Mesendoderm (in vitro differentiated cells): ENCODE measurements at places on chromosomes 1 and 21.

GRCh38 chr1:52938183-52938451 is 11.0 kb downstream of the SCP2 start:
- no peak for DNase-seq
- no peaks in the 10 kb centered on the region for H3K4me1 ChIP-seq
- no peaks in the 10 kb centered on the region for H3K27me3 ChIP-seq
- no peak overlapping the region for H3K27ac ChIP-seq

DNA sequence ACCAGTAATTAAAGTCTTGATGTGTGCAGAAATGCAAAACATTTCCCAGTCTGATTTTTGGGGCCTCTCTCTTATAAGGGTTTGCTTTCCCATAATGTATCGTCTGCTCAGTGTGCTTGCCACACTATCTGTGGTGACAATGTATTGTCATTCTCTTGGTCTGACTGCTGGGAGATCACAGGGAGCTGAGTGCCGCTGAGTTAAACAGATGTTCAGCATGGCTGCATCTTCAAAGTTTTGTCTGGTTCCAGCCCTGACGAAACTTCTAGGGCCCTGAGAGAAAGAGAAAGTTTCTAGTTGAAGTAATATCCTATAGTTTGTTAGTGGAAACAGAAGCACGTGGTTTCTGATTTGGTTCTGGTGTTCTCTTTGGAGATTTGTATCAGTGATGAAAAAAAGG is 42.6 kb downstream of the DNM3 start:
- H3K4me1 ChIP-seq: no peaks in the 10 kb centered on the region
- no peaks in the 10 kb centered on the region for H3K36me3 ChIP-seq
- no peak for DNase-seq
- H3K27ac ChIP-seq: no peak overlapping the region
- no peak overlapping the region for H3K4me3 ChIP-seq

- H3K36me3 ChIP-seq: no peaks in the 10 kb centered on the region
- no peak overlapping the region for H3K27ac ChIP-seq
- no peaks in the 10 kb centered on the region for H3K27me3 ChIP-seq
- DNase-seq: no peak
These were observed 57.1 kb downstream of the ZC3H11B start for GRCh38 chr1:219555806-219556205.

DNA sequence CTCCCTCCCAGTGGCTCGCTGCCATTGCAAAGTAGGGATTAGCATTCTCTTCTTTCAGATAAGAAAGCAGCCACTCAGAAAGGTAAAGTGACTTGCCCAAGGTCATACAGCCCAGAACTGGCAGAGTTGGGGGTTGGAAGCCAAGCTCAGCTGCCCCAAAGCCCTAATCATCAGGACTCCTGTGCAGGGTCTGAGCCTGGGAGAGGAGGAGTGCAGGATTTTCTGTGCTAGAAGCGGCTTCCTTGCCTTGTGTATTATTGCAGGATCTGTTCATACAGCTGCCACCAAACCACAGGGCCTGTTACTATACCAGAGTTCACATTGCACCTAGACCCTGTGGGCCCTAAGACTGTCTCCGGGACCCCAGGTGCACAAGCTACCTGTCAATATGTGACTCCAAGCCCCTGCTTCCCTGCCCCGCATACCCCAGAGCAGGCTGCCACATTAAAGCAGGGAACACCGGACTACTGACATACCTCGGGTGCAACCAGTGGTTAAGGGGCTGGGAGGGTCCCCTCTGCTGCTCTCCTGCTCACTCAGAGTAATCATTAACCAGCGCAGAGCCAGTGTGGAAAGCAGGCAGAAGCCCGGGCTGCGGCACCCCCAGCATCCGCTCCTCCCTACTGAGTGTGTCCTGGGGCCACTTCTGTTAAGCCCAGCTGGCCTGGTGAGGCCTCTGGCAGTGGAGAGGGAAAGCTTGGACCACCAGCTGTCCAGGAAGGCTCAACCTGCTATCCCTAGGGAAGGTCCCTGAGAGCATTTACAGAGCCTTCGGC is 15.8 kb downstream of the HSPG2 start:
- H3K4me1 ChIP-seq: peaks cover 31% of the 10 kb centered on the region
- H3K36me3 ChIP-seq: no peaks in the 10 kb centered on the region
- no peak overlapping the region for H3K27ac ChIP-seq
- DNase-seq: no peak

DNA sequence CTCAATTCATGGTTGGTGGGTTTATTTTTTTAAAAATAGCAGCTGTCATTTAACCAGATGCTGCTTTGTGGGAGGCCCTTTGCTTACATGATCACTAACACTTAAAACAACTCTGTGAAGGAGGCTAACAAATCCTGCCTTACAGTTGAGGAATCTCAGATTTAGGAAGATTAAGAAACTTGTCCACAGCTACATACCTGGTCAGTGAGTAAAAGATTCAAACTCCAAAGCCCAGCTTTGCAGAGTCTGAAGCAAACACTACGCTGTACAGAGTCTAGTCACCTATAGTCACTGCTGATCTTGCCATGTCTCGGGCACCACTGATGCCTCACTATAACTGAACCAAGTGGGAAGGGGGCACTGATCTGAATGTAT is 535.4 kb downstream of the SMYD3 start:
- no peaks in the 10 kb centered on the region for H3K36me3 ChIP-seq
- DNase-seq: no peak
- H3K4me3 ChIP-seq: no peak overlapping the region
- no peak overlapping the region for H3K27ac ChIP-seq
- no peaks in the 10 kb centered on the region for H3K27me3 ChIP-seq

DNA sequence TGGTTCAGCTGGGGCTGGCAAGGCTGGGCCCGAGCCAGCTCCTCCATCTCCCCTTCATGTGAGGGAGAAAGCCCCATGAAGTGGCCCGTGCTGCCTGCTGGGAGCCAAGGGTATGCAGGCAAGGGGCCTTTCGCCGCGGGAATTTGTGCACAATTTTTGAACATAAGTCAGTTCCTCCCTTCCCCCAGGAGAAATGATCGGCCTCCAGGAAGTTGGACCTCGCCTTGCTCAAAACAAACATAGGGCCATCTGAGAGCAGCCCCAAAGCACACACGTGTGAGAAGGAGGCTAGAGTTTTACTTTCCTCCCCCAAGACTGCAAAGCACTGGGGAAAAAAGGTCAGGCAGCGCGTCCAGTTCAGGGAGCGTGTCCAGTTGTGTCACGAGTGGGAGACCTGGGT is 64.7 kb downstream of the PRDM16 start:
- no peak overlapping the region for H3K4me3 ChIP-seq
- no peak overlapping the region for H3K27ac ChIP-seq
- H3K36me3 ChIP-seq: no peaks in the 10 kb centered on the region
- no peaks in the 10 kb centered on the region for H3K27me3 ChIP-seq

- peak; percentile 30 for DNase-seq
- H3K27me3 ChIP-seq: no peaks in the 10 kb centered on the region
- no peak overlapping the region for H3K27ac ChIP-seq
- no peaks in the 10 kb centered on the region for H3K36me3 ChIP-seq
- no peaks in the 10 kb centered on the region for H3K4me1 ChIP-seq
These were observed 686.5 kb upstream of the ADGRL2 start for GRCh38 chr1:81114191-81114590.

DNA sequence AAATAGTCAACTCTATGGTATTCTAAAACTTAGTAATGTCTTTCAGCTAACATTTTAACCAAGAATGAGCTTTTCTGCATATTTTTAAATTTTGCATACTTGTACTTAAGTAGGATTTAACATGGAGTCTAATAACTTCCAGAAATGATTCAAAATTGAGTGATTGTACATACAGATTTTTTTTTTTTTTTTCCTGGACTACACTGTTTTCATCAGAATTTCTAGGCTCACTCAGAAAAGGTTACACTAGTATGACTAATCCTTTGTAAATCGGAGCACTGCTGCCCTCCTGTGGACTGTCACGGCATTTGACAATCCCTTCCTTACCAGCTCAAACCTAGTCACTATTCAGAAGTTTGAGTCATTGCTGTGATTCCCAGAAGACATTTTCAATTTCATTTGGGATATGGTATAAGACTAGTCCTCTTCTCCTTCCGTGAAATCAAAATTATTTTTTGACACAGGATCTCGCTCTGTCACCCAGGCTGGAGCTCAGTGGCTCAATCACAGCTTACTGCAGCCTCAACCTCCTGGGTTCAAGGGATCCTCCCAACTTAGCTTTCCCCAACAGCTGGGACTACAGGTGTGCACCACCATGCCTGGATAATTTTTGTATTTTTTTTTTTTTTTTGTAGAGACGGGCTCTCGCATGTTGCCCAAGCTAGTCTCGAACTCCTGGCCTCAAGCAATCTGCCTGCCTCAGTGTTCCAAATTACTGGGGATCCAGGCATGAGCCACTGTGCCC is 45.5 kb downstream of the CD46 start:
- H3K4me1 ChIP-seq: no peaks in the 10 kb centered on the region
- no peak overlapping the region for H3K4me3 ChIP-seq
- no peaks in the 10 kb centered on the region for H3K27me3 ChIP-seq
- no peaks in the 10 kb centered on the region for H3K36me3 ChIP-seq
- H3K27ac ChIP-seq: no peak overlapping the region
- DNase-seq: peak; percentile 84

- H3K36me3 ChIP-seq: no peaks in the 10 kb centered on the region
- H3K4me1 ChIP-seq: peaks cover 4% of the 10 kb centered on the region
- no peaks in the 10 kb centered on the region for H3K27me3 ChIP-seq
- no peak overlapping the region for H3K27ac ChIP-seq
These were observed 1.4 kb downstream of the SPAG17 start for GRCh38 chr1:118183586-118183985.

DNA sequence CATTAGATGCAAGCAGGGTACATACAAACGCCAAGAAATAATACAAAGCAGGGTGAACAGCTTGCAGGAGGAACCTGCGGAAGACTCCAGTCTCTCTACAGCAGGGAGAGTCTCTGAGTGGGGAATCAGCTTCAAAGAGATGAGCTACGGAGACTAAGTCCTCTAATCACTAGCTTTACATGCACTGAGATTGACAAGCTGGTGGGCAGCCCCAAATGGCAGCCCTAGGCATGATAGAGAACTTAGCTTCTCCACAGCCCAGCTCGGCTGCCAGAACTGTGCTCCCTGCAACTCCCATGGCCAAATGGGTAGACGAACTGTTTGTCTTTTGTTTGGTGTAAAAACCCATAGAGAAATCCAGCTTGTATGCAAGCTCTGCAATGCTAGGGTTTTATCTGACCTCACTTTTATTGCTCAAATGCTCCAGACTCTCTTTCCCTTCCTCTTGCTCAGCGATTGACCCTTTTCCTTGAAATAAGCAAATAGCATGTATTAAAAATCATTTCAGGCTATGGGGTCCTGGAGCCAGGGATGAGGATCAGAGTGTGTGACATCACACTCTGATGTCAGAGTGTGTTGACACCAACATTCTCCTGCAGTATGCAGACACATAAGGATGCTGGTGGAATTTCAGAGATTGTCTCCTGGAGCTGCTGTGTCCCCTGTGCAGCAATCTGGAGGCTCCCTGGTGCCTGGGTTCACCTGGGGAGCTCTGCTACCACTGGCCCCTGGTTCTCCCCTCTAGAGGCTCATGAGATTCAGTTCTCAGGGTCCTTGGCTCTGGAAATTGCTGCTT is 238.5 kb downstream of the TTLL7 start:
- H3K4me1 ChIP-seq: no peaks in the 10 kb centered on the region
- DNase-seq: no peak
- no peaks in the 10 kb centered on the region for H3K27me3 ChIP-seq

- no peaks in the 10 kb centered on the region for H3K27me3 ChIP-seq
- no peak overlapping the region for H3K4me3 ChIP-seq
- H3K4me1 ChIP-seq: no peaks in the 10 kb centered on the region
- no peak for DNase-seq
- no peaks in the 10 kb centered on the region for H3K36me3 ChIP-seq
- H3K27ac ChIP-seq: no peak overlapping the region
These were observed 84.4 kb downstream of the NIBAN1 start for GRCh38 chr1:184889902-184890301.

GRCh38 chr1:227921461-227922185 is 26.1 kb downstream of the WNT9A start:
- no peak overlapping the region for H3K4me3 ChIP-seq
- H3K36me3 ChIP-seq: no peaks in the 10 kb centered on the region
- no peaks in the 10 kb centered on the region for H3K27me3 ChIP-seq
- peaks cover 3% of the 10 kb centered on the region for H3K4me1 ChIP-seq

GRCh38 chr1:68873144-68873543 is 376.3 kb upstream of the DEPDC1 start:
- no peaks in the 10 kb centered on the region for H3K4me1 ChIP-seq
- DNase-seq: no peak
- H3K4me3 ChIP-seq: no peak overlapping the region

DNA sequence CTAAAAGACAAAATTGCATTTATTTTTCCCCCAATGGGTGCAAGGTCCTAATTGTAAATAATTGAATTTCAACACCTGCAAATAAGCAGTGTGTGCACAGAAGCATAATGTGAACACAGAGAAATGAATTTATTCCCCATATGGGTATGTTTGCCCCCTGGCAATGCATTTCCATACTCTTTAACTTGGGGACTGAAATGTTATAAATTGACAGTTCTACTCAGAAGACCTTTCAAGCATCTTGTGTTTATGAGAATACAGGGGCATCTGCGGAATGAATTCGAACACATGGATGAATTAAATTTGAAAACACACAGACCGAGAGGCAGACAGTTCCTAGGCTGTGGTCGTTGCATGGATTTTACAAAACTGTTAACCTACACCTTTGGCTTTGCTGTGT is 3.5 kb downstream of the PBX1 start:
- DNase-seq: no peak
- H3K4me1 ChIP-seq: peaks cover 3% of the 10 kb centered on the region
- no peak overlapping the region for H3K4me3 ChIP-seq
- H3K27me3 ChIP-seq: no peaks in the 10 kb centered on the region
- H3K36me3 ChIP-seq: no peaks in the 10 kb centered on the region

- no peak overlapping the region for H3K4me3 ChIP-seq
- no peaks in the 10 kb centered on the region for H3K4me1 ChIP-seq
- no peaks in the 10 kb centered on the region for H3K27me3 ChIP-seq
- DNase-seq: no peak
- H3K36me3 ChIP-seq: no peaks in the 10 kb centered on the region
These were observed 67.0 kb upstream of the CACNA1E start for GRCh38 chr1:181416268-181416860.

GRCh38 chr1:5109633-5110032 is 455.2 kb downstream of the AJAP1 start:
- no peaks in the 10 kb centered on the region for H3K36me3 ChIP-seq
- no peak overlapping the region for H3K27ac ChIP-seq
- DNase-seq: no peak
- H3K27me3 ChIP-seq: no peaks in the 10 kb centered on the region
- H3K4me3 ChIP-seq: no peak overlapping the region

- H3K4me3 ChIP-seq: no peak overlapping the region
- H3K36me3 ChIP-seq: no peaks in the 10 kb centered on the region
- no peak overlapping the region for H3K27ac ChIP-seq
- H3K4me1 ChIP-seq: peaks cover 10% of the 10 kb centered on the region
These were observed 9.2 kb upstream of the TNFRSF1B start for GRCh38 chr1:12157366-12158231.

DNA sequence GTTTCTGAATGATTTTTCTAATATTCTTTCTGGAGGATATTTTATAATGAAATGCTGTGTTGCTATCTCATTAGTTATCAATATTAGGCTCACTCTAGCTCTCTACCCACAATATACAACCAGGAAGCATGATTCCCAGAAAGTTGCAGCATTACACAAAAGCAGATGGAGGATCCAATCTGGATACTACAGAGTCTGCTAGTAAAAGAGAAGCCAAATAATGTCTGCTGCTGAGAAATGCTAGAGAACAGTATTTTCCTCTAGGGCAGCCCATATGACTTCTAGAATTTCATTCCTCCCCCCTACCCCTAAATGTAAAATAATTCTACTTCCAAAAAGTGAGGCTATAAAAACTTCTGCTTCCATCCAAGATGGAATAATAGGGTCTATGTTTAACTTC is 239.8 kb downstream of the ZNF648 start:
- no peak overlapping the region for H3K27ac ChIP-seq
- H3K36me3 ChIP-seq: no peaks in the 10 kb centered on the region
- H3K27me3 ChIP-seq: no peaks in the 10 kb centered on the region
- no peaks in the 10 kb centered on the region for H3K4me1 ChIP-seq
- no peak for DNase-seq
